ENCODE measurements at places on chromosomes 4 and X.

GRCh38 chr4:77636902-77637301, 31.3 kb downstream of the CXCL13 start:
- no peak for DNase-seq

DNA sequence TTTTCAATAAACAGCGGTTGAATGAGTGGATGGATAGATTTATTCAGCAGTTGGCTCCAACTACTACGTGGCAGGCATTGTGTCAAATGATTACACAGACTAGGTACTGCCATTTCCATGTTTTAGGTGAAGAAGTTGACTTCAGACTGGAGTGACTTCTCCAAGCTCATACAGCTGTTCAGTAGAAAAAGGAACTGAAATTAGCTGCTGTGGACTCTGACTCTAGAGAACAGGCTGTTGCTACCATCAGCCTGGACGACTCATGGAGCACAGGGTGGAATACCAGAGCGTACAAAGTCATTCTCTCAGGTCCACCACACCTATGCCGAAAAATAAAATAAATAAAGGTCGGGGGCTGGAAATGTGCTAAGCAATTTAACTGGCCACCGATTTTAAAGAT, 45.3 kb downstream of the TENM3 start:
- no peak for DNase-seq

- no peak for DNase-seq
Measured at GRCh38 chr4:36652857-36653256, 371.4 kb downstream of the DTHD1 start.

- no peak for DNase-seq
Measured at GRCh38 chr4:1856943-1857699, 1.2 kb upstream of the LETM1 start.

DNA sequence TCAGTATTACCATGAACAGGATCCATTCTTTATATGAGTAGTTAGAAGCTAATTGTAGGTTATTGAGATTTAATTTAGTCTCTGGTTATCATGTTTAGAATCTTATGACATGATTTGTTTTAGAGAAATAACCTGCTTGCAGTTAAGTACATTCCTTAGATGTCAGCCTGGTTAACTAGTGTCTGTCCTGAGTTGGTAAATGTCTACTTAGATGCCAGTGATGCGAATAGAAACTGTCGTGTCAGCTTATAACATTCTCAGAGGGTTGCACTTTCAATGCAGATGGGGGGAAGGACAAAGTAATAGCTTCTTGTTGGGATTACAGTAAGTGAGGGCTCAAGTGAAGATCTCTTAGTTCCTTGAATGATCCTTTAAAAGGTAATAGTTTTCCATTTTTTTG, 227.8 kb upstream of the SPRY1 start:
- no peak for DNase-seq

GRCh38 chrX:79081895-79082512, 62.5 kb upstream of the GPR174 start:
- peak; percentile 5 for DNase-seq

All from GM20000 (cell line).